ENCODE measurements at places on chromosomes 2 and 18.

- DNase-seq, result no peak
Observed at GRCh38 chr18:50654658-50655550, 95.0 kb downstream of the MAPK4 start.

GRCh38 chr18:49032189-49032584 is 81.4 kb upstream of the SMAD7 start:
- DNase-seq, result no peak

DNA sequence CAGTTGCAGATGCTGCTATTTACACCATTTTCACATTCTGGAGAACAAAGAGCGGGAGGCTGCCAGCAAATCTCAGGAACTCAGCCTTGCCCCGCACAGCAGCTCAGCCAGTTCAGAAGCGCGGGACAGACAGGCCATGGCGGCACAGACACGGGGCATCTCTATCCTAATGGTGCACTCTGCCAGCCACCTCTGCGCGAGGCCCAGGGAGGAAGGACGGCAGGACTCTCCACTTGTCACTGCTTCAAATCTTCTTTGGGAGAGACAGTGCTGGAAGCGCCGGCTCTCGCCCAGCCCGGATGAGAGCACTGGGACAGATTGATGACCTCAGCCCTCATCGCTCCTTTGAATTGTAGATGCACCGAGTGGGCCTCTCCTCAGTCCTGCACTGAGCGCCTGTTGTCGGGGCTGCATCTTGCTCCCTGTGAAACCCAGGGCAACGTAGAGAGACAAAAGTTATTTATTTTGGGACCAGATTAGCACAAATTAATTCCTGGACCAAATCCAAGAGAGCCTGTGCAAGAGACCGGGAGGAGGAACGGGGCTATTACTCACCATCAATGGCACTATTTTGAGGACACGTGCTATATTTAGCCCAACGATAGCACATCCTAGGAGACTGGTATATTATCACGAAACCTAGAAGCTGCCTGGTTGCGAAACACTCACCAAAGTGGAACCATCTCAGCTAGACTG is 211.4 kb upstream of the SMIM21 start:
- DNase-seq, result peak; percentile 31

DNA sequence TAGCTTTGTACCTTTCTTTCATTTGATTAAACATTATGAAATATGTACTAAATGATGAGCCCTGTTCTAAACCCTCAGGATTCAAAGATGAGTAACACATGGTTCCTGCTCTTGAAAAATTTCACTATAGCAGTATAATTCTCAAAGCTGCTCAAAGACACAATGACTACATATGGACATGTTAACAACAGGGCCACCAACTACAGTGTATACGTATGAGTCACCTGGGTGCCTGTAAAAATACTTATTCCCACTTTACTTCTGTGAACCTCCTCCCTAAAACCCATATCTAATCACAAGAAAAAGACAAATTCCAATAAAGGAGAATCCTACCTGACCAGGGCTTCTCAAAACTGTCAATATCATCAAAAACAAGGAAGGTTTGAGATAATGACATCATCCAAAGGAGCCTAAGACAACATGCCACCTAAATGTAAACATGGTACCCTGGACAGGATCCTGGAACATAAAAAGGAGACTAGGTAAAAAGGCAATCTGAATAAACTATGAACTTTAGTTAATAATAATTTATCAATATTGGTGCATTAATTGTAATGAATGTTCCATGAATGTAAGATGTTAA is 84.7 kb downstream of the FAM161A start:
- DNase-seq, result no peak

- DNase-seq, result no peak
Observed at GRCh38 chr2:130818809-130819208, 17.9 kb upstream of the ARHGEF4 start.

DNA sequence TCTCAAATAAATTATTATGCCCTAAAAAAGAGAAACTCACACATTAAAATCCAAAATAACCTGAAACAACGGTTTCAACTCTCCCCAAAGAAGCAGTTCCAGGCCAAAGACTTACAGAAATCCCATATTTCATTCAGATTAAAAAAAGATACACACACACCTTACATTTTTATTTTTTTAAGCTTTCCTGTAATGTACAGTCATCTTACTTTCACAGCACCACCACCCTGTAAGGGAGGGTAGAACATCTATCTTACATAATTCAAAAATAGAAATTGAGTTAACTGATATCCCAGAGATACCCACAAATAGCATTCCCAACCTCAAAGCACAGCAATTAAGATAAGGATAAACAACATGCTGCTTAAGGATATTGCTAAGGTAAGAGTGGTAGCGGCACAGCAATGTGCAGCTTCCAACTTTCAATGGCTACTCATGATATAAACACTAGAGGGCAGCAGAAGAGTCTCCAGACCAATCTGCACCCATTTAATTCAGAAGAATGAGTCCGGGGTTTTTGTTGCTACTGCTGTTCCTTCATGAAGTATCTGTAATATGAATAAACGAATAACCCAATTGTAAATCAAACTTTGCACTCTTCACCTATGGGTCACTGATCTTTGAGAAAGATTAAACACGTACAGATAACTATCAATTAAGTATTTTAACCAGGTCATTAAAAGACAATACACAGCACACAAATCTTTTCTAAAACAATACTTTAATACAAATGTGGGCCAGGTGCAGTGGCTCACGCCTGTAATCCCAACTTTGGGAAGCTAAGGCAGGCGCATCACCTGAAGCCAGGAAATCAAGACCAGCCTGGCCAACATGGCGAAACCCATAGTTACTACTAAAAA is 11.3 kb downstream of the GFPT1 start:
- DNase-seq, result no peak

DNA sequence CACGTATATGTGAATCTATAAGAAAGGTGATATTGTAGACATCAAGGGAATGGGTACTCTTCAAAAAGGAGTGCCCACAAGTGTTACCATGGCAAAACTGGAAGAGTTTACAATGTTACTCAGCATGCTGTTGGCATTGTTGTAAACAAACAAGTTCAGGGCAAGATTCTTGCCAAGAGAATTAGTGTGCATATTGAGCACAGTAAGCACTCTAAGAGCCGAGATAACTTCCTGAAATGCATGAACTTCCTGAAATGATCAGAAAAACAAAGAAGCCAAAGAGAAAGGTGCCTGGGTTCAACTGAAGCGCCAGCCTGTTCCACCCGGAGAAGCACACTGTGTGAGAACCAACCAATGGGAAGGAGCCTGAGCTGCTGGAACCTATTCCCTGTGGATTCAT is 101.0 kb downstream of the HS6ST1 start:
- DNase-seq, result no peak
